Fibroblast of skin of right biceps (primary cell): ENCODE measurements at places on chromosomes 4 and X.

GRCh38 chrX:125004799-125005198 lies 314.9 kb upstream of the TEX13C start:
- no peak for DNase-seq

GRCh38 chrX:143781103-143781502 lies 60.6 kb upstream of the SPANXN2 start:
- peak; percentile 30 for DNase-seq

DNA sequence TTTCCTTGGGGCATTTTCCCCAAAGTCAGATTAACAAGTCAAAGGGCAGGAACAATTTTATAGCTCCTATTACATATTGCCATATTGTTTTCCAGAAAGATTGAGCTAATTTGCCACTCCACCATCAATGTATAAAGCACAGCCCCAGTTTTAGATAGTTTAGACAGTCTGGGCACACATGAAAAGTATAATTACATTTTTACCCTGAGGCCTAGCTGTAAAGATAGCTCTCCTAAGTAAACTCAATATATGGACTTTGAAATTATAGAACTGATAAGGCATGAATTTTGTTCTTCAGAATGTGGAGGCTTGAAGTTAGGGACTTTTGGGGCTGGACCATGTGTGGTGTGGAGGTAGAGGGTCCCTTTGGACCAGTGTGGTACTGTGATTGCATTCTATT lies 166.0 kb downstream of the FHIP1A start:
- DNase-seq = no peak

GRCh38 chrX:65871671-65872311 lies 168.1 kb downstream of the VSIG4 start:
- DNase-seq = no peak

DNA sequence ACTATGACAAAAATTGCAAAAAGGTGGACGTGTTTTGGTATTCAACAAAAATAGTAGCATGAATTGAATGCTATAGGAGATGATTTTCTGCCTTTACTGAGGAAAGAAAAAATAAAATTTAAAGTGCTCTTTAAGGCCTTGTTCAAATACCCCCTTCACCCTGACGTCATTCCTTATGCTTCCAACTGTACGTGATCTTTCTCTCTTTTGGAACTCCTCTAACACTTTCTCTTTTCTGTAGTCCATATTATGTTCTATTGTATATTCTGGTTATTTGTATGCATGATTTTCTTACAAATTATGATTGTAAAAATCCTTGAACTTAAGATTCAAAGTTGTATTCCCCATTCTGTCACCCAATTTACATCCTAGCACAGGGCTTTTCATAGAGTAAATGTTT lies 100.5 kb downstream of the POU4F2 start:
- DNase-seq = no peak

DNA sequence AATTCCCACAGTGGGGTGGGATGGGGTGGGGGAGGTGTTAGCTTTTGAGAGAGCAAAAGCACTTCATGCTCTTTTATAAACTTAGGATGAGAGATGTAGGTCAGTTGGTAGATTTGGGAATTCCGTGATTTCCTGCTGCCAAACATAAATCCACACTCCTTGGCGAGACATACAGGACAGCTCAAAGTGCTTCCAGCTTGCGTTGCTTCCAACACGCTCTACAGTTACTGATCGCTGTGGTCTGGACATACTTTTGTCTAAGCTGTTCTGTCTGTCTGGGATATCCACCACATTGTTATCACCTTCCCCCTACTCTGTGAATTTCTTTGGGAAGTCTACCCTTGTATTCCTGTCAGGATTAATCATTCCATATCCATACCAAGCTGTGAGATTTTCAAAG lies 117.5 kb downstream of the RAPGEF2 start:
- DNase-seq = peak; percentile 67

GRCh38 chrX:153448556-153449367 lies 2.9 kb upstream of the TREX2 start:
- no peak for DNase-seq

DNA sequence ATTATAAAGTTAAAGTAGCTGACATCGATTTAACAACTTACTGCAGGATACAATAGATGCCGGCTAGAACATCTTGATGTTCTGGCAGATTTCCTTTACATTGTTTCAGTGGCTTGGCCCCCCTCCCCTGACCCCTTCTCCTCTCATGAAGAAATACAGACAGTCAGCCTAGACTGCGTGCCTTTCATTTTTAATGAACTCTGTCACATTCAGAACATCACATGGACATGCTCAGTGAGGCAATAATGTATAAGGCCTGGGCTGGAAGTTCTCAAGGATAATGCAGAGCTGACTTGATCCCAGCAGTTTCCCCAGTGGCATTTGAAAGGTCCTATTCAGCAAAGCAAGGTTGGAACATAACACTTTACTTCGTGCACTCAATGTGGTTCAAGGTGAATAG lies 239.2 kb downstream of the ANK2 start:
- DNase-seq = peak; percentile 71

GRCh38 chr4:6719611-6720179 lies 3.7 kb downstream of the BLOC1S4 start:
- DNase-seq = no peak

DNA sequence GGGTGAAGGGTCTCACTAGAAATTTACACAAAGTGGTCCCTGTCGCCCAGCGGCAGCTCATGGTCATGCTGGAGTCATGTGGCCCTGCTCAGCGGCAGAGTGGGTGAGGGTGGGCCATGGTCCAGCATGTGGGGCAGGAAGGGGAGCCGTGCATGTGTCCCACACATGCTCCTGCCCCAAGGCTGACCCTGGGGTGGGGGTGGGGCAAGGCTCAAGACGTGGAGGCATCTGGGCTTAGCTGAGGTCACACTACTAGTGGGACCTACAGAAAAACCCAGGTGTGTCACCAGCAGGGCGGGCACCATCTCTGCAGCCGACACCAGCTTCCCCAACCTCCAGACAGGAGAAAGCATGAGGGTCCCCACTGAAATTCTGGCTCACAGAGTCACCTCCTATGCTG lies 42.4 kb downstream of the EVC start:
- DNase-seq = no peak

DNA sequence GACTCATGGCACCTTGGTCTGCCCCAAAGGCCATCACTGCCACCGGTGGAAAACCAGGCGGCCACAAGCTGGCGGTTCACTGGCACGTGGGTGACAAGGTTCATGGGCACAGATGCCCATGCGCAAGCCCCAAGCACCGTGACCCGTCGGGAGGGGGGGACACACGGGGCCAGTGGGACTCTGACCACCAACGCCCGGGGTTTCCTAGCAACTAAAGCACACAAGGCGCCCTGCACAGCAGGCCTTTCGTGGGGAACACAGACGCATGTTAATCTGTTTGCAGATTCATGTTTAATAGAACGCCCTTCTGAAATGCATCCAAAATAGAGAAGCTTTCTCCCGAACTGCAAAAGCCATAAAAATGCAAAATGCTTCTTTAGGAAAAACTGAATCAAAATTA lies 43.9 kb downstream of the FAM53A start:
- no peak for DNase-seq

DNA sequence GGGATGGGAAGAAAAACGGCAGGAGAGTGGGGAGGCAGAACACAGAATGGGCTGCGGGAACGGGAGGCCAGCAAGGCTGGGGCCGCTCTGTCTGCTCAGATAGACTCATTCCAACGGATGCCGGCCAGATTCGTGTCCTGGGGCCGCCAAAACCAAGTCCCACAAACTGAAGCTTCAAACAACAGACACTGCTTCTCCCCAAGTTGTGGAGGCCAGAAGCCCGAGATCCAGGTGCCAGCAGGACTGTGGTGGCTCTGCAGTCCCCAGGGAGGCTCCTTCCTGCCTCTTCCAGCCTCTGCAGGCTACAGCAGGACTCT lies 100.6 kb downstream of the ADRA2C start:
- DNase-seq = no peak

DNA sequence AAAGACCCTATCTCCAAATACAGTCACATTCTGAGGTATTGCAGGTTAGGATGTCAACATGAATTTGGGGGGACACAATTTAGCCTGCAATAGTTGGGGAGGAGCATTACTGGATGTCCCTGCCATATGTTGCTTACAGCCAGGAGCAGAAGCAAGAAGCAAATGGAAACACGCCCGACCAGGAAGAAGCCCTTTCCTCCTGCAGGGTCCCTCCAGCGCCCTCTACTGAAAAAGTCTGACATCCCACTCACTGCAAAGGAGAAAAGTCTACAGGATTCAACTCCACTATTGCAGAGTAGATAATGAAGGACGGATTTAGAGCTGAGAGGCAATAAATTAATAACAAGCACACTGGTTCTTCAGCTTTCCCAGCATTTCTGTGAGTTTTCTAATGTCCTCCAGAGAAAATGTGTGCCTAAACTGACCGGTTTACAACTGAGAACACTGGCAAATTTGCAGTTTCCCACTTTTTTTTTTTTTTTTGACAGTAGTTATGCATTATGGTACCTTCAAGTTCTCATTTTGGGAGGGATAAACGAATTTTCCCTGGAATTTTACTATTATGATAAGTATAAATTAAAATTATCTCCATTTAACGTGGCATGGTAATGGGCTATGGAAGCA lies 31.7 kb downstream of the COQ2 start:
- DNase-seq = peak; percentile 65

DNA sequence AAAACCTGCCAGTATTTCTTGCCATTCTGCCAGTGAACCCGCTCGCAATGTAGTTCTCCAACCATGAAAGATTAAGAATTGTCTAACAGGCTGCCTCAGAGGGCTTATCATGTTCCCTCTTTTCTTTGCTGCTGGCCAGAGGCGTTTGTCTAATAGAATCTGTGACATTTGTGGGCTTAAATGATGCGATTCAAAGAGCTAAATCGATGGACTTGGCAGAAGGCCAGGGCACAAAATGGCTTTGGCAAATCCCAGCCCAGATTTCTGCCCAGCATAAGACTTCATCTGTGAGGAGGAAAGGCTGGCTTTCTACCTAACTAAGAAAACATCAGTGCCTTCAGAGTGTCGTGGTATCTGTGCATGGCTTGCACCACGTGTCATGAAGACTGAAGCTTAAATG lies 79.9 kb downstream of the TRPC5OS start:
- no peak for DNase-seq

DNA sequence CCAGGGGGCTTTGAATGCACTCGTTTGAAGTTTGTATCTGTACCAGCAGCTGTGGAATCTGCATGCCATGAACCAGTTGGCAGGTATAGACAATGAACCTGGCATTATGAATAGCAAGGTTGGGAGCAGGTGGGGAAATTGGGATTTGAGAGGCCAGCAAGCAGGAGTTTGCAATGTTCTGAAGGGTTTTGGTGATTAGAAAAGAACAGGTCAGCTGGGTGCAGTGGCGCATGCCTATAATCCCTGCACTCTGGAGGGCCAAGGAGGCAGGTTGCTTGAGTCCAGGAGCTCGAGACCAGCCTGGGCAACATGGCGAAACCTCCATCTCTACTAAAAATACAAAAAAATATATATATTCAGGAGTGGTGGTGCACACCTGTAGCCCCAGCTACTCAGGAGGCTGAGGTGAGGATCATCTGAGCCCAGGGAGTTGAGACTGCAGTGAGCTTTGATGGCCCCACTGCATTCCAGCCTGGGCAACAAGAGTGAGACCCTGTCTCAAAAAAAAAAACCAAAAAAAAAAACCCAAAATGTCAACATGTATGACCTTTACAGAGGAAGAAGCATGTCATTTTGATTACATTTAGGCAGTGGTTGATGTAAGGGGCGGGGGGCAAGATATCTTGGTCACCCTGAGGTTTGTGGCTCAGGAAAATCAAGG lies 63.9 kb downstream of the TSC22D3 start:
- no peak for DNase-seq

DNA sequence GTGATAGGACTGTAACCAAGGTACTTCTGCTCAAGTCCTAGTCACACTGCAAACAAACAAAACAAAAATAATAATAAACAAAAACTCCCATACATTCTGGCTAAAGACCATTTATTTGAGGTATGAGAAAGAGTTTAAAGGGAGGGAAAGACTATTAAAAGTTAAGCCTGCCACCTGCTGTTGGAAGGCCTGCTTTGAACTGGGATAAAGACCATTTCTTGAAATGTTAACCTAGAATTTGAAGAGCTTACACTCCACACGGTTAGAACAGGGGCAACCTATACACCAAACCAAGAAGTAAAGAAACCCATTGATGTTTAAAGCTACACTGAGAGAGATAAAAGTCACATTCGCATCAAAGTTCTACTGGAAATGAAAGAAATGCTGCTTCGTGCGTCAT lies 548.7 kb upstream of the DIPK2B start:
- no peak for DNase-seq

- DNase-seq = no peak
Observed at GRCh38 chr4:119982756-119983155, 83.9 kb downstream of the MAD2L1 start.

DNA sequence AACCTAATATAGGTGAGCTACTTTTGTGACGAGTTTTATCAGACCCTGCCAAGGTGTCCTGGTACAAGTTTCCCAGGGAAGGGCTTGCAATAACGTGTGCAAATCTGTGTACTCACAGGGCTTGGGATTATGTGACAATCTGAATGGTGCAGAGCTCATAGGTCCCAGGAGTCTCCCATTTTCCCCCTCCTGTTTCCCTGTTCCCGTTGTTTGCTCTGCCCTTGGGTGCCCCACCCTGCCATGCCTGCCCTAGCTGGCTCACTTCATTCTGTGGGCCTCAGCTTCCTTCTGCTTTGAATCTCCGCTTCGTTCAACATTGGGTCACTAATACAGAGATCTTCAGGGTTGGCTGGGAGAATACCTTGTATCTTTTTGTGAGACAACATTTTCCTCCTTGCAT lies 90.3 kb upstream of the HPF1 start:
- no peak for DNase-seq

- no peak for DNase-seq
Observed at GRCh38 chrX:17053502-17053901, 107.0 kb downstream of the REPS2 start.

- DNase-seq = peak; percentile 51
Observed at GRCh38 chrX:140710710-140711109, 1.2 kb downstream of the LINC00632 start.

- DNase-seq = peak; percentile 6
Observed at GRCh38 chr4:38612646-38613414, 51.2 kb upstream of the KLF3 start.

DNA sequence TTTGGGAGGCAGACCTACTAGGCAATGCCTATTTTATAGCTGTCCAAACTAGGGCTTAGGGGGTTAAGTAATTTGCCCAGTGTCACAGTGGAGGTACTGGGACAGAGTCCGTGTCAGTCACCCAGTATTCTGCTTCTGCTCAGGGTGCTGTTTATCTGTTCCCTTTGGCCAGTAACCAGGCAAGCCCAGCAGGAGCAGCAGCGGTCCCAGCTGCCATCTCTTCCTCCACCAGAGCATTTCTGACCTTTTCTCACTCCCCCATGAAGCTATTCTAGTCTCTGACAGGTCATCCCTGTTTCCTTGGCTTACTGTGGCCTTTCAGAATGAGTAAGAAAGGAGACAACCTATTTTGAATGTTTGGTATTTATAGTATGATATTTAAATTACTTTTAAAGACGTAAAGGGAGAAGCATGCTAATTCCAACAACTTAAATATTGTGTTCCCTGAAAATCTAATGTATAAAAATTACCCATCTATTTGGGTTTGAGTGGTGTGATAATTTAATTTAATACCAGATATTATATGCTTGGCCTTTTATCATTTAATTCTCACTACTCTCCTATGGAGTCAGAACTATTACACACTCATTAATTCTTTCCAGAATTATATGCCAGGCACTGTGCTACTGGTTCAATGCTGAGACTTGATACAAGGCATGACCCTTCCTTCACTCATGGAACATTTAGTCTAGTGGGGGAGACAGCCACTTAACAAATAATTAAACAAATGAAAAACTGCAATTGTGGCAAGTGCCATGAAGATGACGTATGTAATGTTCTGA lies 60.6 kb downstream of the RPS6KA3 start:
- no peak for DNase-seq
